ENCODE measurements at places on chromosomes 5 and 9.

GRCh38 chr9:116951588-116952435 is 264.7 kb downstream of the TRIM32 start:
- DNase-seq, result no peak

DNA sequence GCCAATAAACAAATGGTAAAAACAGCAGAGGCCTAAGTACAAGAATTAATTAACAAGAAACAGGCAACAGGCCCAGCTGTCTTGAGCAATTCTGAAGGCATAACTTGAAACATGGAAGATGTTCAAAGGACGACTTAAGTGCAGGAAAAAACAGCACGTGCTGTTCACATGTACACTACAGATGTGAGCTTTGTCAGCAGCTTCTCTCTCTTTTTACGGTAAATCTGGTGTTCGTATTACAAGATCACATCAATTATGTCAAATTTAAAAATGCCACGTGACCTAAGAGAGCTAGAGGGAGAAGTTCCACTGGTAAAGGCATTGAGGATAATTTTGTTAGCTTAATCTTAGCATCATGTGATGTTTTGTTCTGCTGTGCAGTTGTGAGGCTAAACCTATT is 281.1 kb downstream of the PSAT1 start:
- DNase-seq, result no peak

DNA sequence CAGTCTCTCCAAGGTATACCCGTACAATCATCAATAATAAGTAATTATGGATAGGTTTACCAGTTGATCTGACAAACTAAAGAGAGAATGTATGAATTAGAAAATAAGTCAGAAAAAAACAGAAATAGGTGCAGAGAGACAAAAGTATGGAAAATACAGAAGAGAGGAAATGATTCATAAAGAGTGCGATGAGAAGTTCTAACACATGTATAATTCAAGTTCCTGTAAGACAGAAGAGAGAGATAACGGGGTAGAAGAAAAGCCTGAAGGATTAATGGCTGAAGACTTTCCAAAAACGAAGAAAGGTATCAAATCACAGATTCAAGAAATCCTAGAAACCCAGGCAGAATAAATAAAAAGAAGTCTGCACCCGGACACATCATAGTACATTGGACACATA is 16.2 kb upstream of the SMU1 start:
- no peak for DNase-seq

GRCh38 chr5:110590187-110590586 is 136.3 kb downstream of the TMEM232 start:
- DNase-seq, result peak; percentile 7

DNA sequence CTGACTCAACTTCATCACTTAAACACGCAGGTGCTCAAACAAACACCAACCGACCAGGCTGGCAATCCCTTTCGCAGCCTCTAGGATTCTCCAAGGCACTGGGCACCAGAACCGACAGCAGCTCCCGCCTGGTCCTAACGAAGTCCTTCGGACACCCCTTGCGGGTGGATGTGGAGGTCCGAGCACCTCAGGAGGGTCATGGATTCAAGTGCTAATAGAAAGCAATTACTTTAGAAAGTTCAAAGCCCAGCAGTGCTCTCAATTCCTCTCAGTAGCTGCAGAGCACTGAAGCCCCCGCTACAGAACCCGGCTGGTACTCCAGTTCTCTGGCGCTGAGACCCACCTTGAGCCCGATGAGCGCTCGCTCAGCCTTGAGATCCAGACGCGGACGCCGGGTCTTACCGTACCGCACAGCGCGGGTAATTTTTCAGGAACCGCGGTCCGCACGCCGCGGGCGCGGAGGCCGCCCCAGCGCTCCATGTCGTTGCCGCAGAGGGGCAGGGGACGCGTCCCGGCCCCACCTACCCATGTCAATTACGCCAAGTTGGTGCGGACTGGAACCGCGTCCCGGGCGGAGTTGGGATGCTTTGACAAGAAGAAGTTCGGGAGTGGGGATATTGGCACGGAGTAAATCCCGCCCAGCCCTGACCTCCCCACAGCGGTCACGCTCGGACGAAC is 638 bp downstream of the MARCHF3 start:
- no peak for DNase-seq

GRCh38 chr5:95808686-95809413 is 13.7 kb downstream of the GLRX start:
- no peak for DNase-seq

DNA sequence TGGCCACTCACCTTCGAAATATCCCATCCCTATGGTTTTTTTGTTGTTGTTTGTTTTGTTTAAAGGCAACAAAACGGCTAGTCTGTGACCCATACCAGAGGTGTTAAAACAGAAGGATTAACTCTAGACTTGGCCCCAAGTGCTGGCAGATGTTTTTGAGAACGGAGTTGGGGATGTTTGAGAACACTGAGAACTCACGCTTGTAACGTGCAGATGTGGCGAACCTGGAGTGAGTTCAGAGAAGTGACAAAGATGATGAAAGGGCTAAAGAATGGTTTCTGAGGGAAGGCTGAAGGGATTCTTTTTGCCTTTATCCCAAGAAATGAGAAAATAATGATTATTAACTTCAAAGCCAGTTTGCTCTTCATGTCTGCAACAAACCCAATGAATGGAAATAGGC is 286.5 kb downstream of the ZNF608 start:
- DNase-seq, result no peak

GRCh38 chr9:108645520-108645919 is 210.3 kb downstream of the ACTL7B start:
- DNase-seq, result no peak

DNA sequence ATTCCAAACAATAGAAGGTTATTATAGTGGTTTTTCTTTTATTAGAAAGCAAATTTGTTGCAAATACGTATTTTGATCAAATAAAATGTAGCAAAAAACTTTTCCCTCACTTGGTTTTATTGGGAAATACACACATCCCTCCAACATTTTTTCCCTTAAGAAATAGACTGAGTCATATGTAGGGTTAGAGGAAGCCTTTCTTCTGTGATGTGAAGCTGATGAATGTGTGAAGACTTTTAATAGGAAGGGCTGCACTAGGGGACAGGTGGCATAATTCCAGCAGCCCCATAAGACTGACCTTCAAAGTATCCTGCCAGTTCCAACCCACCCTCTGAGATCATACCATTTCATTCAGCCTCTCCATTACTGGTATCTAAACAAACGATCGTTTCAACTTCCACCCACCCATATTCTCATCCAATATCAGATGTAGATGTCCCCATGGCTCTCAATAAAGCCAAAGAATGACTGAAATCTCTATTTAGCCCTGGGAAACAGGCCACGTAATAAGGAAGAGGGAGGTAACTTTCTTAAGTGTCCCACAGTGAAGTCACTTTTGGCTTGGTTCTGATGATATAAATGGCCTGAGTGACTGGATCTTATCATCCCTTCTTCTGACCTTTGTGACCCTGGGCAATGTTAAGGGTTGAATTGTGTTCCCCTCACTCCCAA is 64.7 kb upstream of the LPAR1 start:
- DNase-seq, result no peak

DNA sequence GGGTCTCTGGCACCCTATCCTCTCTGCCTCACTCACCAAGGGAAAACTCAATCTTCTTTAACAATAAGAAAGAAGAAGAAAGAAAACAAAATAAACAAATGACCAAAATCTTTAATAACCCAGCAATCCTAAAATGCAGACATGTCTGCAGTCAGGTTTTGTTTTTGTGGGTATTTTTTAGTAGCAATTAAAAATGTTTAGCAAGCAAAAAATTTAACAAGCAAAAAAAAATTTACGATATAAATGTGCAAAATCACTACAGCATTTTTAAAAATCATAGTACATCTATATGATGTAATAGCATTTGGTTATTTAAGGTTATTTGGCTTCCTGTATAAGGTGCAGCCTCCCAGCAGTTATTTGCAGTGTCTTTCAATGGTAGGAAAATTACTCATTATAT is 151.3 kb upstream of the MAP3K1 start:
- DNase-seq, result no peak

- no peak for DNase-seq
Observed at GRCh38 chr5:147049764-147050163, 171.2 kb upstream of the PPP2R2B start.

GRCh38 chr5:25544652-25545249 is 900.0 kb upstream of the CDH10 start:
- DNase-seq, result peak; percentile 50

DNA sequence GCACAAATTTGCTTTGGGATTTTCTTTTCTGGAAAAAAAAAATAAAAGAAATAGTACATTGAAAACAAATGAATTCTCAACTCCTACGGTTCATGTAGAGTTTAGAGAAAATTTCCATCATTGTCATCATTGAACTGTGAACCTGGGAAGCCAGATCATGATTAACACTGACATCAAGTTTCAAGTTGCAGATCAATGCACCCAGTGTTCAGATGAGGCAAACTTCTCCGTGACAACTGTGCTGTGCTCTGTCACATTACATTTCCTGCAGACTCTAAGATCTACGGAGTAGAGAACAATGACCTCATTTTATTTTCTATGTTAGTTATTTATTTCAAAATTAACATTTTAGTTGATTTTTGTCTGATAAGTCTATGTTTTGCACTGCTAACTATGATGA is 99.7 kb downstream of the MAP1B start:
- no peak for DNase-seq

- DNase-seq, result no peak
Observed at GRCh38 chr9:565528-565927, 276.0 kb upstream of the DMRT1 start.

GRCh38 chr5:148202531-148203203 is at the start of gene SPINK6:
SPINK6 (plus strand) TSS chr5:148203042; CDS start chr5:148203097, 55 bp downstream.
- no peak for DNase-seq

GRCh38 chr9:110640736-110641135 is 27.9 kb upstream of the MUSK start:
- no peak for DNase-seq

GRCh38 chr9:72363236-72363635 is 1.8 kb downstream of the ZFAND5 start:
- DNase-seq, result no peak

DNA sequence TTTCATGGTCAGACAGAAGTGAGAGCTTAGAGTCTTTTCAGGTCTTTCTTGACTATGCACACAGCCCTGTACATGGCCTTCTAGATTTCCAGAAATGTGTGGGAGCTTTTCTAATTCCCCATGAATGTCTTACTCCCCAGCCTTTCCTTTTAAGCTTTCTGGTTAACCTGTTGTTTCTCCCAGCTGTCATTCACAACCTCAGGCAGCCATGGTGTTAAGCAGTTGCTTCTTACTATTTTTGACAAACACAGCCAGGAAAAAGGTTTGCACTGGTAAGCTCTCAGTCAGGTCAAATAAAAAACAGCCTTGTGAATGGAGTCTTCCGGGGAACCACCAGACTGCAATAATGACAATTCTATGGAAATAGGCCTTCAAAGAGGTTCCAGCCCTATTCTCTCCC is 84.9 kb downstream of the MTREX start:
- DNase-seq, result no peak

- DNase-seq, result no peak
Observed at GRCh38 chr5:81782811-81783210, 31.9 kb upstream of the SSBP2 start.

DNA sequence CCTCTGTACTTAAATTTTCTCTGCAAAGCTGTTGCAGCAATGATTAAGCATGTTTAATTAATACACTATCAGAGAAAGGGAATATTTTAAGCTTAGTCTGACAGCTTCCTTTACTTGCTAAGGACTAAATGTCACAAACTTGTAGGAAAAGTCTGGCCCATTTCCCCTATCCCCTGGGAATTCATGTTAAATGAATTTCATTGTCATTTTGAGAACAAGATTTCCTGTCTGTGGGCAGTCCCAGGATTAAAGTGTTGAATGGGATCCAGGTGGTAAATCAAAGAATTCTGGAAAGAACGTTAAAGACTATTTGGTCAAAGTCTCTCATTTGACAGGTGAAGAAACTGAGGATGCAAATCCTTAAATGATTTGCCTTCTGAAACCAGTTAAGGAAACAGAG is 214.8 kb downstream of the MPDZ start:
- DNase-seq, result no peak

DNA sequence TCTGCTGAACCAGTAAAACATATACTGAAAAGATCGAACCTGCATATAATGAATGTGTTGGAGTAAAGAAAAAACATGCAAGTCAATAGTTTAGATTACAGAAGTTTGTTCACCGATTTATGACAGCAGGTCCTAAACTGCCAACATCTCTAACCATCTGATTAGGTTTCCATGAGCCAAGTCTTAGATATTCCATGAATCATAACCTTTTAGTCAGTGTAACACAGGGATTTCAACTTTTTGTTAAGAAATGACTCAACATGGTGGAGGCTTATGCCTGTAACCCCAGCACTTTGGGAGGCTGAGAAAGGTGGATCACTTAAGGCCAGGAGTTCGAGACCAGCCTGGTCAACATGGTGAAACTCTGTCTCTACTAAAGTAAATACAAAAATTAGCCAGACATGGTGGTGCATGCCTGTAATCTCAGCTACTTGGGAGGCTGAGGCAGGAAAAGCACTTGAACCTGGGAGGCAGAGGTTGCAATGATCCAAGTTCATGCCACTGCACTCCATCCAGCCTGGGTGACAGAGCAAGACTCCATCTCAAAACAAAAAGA is 38.7 kb downstream of the APC start:
- no peak for DNase-seq

DNA sequence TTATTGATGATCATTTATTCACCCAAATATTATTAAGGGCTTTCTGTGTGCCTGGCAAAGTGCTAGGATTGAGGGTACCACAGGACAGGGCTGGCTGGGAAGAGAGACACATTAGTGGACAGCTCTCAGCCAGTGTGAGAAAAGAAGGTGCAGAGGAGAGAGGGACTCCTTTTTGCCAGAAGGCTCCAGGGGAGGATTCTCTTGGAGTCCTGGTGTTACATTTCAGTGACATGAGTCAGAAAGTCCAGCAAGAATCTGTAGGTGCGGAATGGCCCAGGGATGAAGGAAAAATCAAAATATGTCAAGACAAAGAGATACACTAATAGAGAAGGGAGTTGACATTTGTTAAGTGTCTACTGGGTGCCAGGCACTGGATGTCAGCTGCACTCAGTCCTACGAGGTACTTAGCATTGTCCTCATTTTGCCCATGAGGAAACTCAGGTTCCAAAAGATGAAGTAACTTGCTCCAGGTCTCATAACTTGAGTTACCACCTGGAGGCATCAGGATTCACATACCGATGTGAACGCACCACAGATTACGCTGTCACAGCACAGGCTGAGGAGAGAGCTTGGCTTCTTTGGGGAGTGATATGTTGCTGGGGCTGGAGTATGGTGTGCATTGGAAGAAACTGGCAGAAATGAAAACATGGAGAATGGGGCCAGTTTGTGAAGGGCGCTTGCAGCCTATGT is 60.5 kb downstream of the RASGRF2 start:
- DNase-seq, result no peak

GRCh38 chr5:148839960-148840359 is 13.5 kb downstream of the ADRB2 start:
- no peak for DNase-seq

All from Panc1 (cell line).